ENCODE measurements at places on chromosomes 11 and 22.

GRCh38 chr11:68266121-68266891, 5.5 kb downstream of the C11orf24 start:
- DNase-seq = no peak

DNA sequence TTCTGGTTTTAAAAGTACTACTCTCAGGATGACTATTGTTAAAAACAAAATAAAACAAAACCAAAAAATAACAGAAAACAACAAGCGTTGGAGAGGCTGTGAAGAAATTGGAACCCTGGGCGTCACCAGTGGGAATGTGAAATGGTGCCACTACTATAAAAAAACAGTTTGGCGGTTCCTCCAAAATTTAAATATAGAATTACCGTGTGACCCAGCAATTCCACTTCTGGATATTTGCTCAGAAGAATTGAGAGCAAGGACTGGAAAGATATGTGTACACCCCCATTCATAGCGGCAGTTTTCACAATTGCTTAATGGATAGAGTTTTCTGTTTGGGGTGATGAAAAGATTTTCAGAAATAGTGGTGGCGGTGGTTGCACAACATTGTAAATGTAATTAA, 8.6 kb downstream of the APOA4 start:
- no peak for DNase-seq

DNA sequence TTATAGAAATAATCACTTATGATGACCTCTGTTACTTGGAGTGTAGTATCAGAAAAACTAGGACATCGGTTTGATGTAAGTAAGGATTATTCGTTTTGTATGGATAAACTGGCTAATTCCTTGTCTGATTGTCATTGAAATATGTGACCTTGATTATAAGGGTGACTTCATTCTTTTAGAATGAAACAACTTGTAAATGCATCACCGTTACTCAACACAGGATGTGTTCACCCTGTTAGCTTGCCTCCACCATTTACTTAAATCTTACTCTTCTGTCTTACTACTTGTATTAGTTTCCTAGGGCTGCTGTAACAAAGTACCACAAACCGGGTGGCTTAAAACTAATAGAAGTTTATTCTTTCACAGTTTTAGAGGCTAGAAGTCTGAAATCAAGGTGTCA, 7.9 kb downstream of the SFI1 start:
- DNase-seq = no peak

DNA sequence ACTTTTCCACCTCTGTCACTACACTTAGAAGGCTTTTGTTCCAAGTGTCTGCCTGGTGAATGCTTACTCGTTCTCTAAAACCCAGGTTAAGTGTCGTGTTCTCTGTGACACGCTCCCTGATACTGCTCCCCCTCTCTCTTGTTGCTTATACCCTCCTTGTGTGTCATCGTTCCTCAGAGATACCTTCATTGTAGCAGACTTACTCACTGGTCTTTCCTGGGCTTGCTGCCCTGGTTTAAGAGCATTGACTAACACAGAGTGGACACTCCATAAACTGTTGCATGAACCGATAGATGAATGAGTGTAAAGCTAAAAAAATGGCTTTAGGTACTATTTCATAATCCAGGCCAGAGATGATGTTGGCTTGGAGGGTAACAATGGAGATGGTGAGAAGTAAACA, 171.3 kb downstream of the GRIK4 start:
- no peak for DNase-seq

GRCh38 chr11:134562196-134562595, 150.2 kb upstream of the B3GAT1 start:
- no peak for DNase-seq

GRCh38 chr11:99773646-99774045, 752.9 kb downstream of the CNTN5 start:
- DNase-seq = no peak

DNA sequence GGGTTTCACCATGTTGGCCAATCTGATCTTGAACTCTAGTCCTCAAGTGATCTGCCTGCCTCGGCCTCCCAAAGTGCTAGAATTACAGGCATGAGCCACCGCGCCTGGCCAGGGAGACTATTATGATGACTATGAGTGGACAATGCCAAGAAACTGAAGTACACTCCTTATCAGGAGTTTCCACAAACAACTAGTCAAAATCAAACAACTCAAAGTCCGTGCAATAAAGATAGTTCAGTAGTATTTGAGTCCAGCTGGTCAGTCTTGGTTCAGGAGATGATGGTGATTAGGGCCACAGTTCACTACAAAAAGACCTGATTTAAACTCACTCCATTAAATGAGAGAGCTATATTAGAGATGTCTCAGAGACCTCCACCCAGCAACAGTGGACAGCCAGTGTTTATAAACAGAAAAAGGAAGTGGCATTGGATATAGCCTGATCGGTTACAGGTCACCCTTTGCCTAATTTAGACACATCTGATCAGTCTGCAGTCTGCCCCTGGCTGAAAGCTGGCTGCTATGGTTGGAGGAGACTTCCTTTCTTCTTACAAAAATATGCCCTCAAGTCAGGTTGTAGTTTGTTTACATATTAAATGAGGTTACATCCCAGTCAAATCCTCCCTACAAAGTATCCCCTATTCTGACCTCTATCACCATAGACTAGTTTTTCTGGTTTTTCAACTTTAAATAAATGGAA, 17.0 kb downstream of the CD3E start:
- no peak for DNase-seq

DNA sequence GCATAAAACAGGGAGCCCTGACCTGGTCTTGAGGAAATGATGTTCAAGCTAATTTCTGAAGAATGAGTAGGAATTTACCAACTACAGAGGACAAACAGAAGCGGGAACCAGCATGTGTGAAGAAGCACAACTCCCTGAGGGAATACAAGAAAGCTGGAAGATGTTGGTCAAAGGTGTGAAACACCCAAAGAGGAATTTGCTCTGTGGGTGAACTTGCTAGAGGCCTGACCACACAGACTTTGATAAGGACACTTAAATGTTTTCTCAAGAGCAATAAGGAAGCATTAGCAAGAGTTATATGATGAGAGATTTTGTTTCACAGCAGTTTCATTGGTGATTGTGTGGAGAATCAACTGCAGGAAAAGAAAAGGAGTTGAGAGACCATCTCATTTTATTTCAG, 17.6 kb downstream of the SLC5A12 start:
- no peak for DNase-seq

DNA sequence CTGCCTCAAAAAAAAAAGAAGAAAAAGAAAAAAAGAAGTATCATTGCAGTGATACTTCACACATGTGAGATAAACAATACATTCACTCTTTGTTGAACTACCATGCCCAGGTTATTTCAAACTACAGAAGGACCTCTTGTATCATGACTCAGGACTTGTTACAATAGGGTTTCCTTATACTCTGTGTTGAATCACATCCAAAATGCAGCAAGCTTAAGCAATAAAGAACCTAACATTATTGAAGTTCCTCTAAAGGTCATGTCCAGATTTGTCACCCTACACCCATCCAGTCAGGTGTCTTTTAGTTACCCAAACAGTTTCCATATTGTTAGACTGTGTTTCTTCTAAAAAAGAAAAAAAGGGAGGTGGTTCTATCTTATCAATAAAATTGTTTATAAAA, 26.9 kb upstream of the ALKBH3 start:
- no peak for DNase-seq

DNA sequence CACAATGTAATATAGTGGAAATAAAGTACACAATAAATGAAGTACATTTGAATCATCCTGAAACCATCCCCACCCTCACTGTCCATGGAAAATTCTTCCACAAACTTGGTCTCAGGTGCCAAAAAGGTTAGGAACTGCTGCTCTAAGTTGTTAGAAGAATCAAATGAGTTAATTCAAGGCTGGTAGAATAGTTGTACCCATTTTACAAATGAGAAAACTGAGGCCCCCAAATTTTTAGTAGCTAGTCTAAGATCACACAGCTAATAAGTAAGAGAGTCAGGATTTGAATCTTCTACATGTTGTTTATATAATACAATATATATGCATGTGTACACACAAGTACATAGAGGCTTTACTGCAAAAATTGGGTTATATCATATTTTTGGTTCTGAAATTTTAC, 43.1 kb downstream of the MIAT start:
- no peak for DNase-seq

DNA sequence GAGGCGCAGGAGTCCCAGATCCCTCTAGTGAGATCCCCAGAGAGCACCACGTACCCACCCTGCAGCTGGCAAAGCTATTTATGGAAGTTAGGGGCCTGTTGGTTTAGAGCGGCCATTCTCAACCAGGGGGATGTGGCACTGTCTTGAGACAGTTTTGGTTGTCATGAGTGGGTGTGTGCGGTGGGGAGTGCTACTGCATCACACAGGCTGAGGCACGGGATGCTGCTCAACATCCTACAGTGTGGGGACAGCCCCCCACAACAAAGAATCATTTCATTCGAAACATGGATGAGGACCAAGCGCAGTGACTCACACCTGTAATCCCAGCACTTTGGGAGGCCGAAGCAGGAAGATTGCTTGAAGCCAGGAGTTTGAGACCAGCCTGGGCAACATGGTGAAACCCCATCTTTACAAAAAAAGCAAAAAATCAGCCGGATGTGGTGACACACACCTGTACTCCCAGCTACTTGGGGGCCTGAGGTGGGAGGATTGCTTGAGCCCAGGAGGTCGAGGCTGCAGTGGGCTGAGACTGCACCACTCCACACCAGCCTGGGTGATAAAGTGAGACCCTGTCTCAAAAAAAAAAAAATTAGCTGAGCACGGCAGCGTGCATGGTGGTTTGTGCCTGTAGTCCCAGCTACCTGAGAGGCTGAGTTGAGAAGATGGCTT, 28.2 kb downstream of the GGT5 start:
- DNase-seq = no peak

DNA sequence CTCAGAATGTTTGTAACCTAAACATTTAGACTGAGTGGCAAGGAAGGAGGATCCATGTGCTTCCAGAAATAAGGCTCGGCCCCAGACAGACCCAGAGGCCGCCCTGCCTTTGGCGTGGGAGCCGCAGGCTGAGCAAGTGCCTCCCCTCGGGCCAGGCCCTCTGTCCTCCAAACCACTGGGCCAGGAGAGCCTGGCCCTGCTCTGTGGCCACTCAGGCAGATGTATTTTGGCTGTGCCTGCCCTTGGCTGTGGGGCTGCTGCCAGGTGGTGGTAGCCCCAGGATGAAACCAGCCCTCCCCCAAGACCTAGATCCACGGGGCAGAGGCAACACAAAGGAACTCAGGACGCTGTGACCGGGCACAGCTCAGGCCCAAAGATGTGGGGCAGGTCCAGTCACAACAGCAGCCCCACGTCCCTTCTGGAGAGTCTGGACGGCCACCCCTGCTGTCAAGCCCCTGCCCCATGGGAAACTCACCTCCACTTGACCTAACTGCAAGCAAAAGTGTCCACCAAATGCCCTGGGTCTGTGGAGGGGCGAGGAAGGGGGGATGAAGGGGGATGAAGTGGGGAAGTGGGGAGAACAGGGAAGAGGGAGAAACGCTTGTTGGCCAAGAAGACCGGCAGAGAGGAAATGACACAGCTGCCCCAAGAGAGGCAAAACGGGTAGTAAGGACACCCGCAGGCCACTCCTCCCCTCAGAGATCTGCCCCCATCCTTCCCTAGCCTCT, 24.0 kb downstream of the PISD start:
- DNase-seq = no peak

DNA sequence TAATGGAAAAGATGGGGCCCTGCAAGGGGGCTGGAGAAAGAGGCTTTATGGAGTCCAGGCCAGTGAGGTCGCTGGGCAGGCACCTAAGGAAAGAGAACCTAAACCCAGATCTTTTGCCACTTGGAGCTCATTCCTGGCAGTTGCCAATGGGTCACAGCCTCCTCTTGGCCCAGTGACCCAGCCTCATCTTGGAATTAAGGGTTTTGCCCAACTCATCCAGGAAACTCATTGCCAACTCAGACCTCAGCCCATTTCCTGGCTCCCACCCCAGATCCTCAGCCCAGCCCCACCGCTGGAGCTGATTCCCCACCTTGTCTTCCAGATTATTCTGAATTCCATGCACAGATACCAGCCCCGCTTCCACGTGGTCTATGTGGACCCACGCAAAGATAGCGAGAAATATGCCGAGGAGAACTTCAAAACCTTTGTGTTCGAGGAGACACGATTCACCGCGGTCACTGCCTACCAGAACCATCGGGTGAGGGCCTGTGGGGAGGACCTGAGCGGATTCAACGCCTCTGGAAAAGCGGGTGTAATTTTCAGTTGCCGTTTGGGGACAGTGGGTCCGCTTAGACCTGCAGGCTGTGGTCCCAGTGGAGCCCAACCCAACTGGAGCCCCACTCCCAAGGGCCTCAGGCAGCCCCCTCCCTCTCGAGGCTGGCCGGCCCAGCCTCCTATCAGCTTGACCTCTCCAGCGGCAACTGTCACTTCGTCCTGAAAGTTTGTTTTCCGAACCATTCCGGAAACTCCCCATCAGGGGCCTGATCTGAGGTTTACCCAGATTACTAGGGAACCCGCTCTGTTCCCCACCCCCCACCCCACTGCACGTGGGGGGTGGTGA, 4.3 kb downstream of the TBX1 start:
- no peak for DNase-seq

GRCh38 chr22:50694099-50694605, 21.5 kb downstream of the SHANK3 start:
- no peak for DNase-seq

GRCh38 chr11:42237701-42238235, 778.3 kb upstream of the LRRC4C start:
- DNase-seq = no peak

DNA sequence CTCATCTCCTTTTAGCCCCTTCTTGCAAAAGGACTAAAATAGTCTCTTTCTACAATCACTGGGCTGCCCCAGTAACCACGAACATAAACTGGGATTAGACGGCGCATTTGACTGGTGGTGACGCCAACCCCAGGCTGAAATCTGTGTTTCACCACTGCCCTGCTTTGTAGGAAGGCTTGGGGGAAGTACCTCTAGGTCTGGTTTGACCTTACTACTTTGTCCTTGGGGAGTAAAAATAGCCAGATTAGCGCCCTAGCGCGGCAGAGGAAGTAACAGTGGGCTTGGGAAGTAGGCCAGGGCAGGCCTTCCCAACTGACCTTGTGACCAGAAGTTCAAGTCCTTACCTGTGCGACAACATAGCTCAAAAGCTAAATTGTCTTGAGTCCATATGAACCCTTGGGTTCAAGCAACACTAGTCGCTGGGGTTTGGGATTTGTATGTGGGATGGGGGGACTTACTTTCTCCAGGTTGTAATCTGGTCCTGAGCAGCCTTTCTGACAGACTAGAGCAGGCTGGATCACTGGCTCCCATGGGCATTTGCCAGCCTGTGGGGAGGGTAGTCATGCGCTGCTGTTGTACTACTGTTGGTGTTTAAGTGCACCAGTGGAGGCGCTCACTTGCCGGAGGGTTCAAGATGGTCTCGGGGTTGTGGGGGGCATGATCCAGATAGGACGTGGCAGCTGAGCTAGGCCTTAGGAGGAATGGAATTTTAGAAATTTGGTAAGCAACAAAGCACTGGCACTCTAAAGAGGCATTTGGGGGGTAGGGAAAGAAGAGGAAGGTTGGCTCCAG, 953 bp upstream of the PACS1 start:
- no peak for DNase-seq

DNA sequence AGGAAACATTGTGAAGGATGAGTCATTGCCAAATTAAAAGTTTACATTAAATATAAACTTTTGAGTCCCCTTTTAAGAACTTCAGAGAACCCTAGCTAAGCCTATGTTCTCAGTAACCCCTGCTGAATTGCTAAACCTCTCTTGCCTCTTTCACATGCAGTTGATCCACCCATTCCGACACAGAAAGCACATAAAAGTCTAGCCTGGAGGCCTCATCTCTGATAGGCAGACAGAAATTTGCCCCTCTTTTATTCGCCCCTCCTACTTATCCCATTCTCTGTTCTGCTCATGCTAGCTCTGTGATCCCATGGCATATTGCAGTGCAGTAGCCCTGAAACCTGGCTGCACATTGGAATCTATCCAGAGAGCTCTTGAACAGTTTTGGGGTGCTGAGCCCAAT, 58.2 kb upstream of the PDE3B start:
- no peak for DNase-seq

Data from caudate nucleus (tissue), 63 donors.